ENCODE measurements at places on chromosomes 4 and X.

- DNase-seq: no peak
Observed at GRCh38 chr4:175776217-175776616, 35.8 kb downstream of the GPM6A start.

GRCh38 chr4:2175990-2176698, 65.8 kb downstream of the HAUS3 start:
- no peak for DNase-seq

GRCh38 chr4:122977103-122977502, 54.7 kb upstream of the NUDT6 start:
- no peak for DNase-seq

DNA sequence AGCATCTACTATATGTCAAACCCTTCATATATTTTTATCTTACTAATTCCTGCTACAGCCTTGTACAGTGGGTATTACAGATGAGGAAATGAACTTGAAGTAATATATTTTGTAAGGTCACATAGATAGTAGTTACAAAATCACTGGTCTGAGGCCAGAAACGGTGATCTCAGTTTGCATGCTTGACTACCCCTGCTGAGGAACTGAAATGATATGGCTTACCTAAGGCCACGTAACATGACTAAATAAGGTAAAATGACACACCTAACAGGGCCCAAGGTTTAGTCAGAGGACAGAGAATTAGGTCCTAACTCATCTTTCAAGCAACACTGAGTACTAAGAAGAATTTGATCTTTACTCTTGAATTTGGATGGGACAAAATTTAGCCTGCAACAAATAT, 1.5 kb upstream of the COMMD8 start:
- DNase-seq: no peak

DNA sequence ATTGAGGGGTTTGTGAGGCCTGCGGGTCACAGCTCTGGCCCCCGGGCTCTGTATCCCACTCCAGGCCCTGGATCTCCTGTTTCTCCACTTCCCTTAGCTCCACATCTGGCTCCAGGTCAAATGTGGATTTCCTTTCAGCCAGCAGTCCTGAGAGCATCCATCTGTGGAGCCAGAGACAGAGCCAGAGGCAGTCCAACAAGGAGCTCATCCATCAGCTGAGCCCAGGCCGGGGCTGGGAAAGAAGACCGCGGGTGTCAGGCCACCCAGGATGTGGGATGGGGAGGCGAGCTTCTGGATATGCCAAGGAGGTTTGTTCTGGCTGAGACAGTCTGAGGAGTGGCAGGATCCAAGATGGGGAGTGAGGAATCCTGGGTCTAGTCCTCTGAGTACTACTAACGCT, 91.7 kb downstream of the EFNB1 start:
- no peak for DNase-seq

- no peak for DNase-seq
Observed at GRCh38 chr4:186227744-186228513, 622 bp downstream of the KLKB1 start.

DNA sequence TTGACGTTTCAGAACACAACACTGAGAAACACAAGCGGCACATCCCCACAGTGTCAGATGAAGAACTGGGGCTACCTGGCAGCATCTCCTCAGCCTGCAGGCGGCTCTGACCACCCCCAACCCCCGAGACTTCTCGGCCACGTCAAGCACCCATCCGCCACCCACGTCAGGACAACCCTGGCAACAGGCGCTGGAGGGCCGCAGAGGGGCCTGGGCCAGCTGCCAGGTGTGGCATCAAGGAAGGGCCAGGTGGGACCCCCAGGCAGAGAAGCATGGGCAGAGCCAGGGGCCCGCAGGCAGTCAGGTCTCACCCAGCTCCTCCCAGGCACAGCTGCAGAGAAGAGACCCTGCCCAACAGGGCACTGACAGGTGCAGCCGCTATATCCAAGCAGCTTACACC, 22.3 kb downstream of the GAK start:
- DNase-seq: no peak

All from right renal cortex interstitium (tissue), 3 donors.